ENCODE measurements at places on chromosomes 2 and 18. TPM values are rescaled to one million over a fixed set of nuclear protein-coding genes. Genes with fewer than 3 reads are reported as not detected.

Gene KCNS3
- not detected for total RNA-seq

DNA sequence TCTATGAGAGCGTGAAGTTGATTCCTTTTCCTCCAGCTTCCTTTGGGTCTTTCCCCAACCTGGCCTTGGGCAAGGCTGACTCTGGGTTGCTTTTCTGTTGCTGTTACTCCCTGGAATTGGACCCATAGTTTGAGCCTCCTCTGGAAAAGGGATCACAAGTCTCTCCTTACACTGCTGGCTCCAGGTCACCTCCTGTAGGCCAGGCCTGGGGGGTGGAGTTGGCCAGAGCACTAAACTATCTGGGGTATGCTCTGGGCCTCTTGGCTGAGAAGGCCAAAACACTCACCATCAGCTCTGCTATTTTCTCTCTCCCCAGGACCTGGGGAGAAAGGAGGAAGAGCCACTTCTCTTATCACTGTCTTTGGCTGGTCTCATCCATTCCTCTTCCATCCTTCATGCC is 56.5 kb upstream of the NCOA1 start:
- H3K27ac ChIP-seq, result no peak overlapping the region
- DNase-seq, result no peak
- no peaks in the 10 kb centered on the region for H3K4me1 ChIP-seq
- H3K36me3 ChIP-seq, result no peaks in the 10 kb centered on the region
- no peak overlapping the region for H3K4me3 ChIP-seq

DNA sequence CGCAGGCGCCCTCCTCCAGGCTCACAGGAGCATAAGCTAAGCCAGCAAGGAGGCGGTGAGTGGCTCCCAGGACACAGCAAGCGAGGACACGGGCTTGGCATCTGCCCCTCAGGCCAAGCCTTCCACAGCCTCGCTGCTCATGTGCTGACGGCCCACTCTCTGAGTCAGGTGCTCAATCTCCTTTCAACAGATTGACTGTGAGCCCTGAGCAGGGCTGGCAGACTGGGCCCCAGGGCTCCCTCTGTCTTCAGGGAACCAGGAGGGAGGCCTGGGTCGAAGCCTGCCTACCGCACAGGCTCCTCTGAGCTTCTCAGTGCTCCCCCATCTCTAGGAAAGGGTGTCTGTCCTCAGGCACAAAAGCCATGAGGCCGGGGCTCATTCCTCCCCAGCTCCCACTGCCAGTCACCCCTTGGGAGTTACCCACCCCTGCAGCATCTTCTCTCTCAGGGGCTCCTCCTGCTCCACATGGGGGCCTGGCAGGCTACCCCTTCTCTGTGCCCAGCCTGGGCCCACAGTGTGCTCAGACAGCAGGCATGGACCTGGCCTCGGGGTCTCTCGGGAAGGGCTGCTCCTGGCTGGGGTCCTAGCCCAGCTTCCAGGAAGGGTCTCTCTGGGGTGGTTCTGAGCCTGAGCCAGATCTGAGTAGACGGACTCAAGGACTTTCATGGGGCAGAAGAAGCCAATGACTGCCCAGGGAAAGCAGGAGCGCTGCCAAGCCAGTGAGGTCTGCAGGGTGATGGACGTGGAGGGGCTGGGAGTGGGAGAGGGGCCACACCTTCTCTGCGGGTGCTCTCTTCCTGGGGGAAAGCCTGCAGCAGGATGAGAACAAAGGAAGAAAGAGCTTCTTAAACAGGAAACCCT is 138.0 kb upstream of the GPC1 start:
- H3K36me3 ChIP-seq, result no peaks in the 10 kb centered on the region
- H3K4me1 ChIP-seq, result no peaks in the 10 kb centered on the region
- no peak overlapping the region for H3K27ac ChIP-seq
- no peaks in the 10 kb centered on the region for H3K27me3 ChIP-seq
- DNase-seq, result no peak

GRCh38 chr2:6111781-6112261 is 419.6 kb downstream of the SOX11 start:
- no peak overlapping the region for H3K27ac ChIP-seq
- DNase-seq, result no peak
- H3K36me3 ChIP-seq, result no peaks in the 10 kb centered on the region
- no peak overlapping the region for H3K4me3 ChIP-seq

DNA sequence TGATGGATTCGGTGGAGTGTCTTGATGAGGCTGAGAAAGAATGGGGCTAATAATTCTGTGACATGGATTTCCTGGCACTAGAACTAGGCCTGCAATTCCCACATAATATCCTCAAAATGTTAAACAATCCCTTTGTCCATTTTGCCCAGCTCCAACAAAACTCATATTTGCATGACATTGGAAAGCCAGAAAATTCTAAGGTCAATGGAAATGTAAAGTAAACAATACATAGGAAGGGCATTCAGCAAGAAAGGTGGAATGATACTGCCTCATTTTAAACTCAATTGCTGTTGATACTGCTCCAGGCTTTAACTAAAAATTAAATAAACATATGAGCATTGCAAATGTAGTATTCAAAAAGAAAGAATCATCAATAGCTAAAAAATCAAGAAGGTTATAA is 434.8 kb upstream of the SLC8A1 start:
- DNase-seq, result no peak
- no peaks in the 10 kb centered on the region for H3K4me1 ChIP-seq
- no peak overlapping the region for H3K27ac ChIP-seq

Gene CASP8
- 73.6 TPM for total RNA-seq

Gene WDR35
- 4.0 TPM for total RNA-seq

Gene PUS10
- total RNA-seq, result 8.8 TPM

- H3K27ac ChIP-seq, result no peak overlapping the region
- no peak for DNase-seq
Observed at GRCh38 chr2:99638791-99639190, 149.0 kb upstream of the REV1 start.

GRCh38 chr2:120955427-120955826 is 219.8 kb downstream of the GLI2 start:
- no peaks in the 10 kb centered on the region for H3K27me3 ChIP-seq
- no peaks in the 10 kb centered on the region for H3K4me1 ChIP-seq
- no peak overlapping the region for H3K4me3 ChIP-seq
- no peak overlapping the region for H3K27ac ChIP-seq
- no peaks in the 10 kb centered on the region for H3K36me3 ChIP-seq

Gene SPP2
- not detected for total RNA-seq

DNA sequence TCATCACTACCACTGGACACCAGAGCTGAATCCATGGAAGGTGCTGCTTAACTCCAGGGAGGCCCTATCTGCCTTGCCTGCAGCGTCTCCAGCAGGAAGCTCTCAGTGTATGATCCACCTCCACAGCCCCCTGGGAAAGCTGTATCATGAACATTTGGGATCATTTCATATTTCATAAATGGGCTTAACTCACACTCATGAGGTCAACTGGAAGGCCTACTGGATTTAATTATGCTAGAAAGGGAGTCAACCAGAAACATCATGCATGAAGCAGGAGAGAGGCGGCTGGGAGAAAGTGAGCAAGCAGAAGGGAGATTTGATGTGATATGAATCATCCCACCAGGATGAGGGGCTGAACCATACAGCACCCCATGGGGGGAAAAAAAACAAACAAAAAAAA is 537.7 kb downstream of the TNS1 start:
- no peaks in the 10 kb centered on the region for H3K36me3 ChIP-seq
- no peak overlapping the region for H3K4me3 ChIP-seq
- H3K4me1 ChIP-seq, result no peaks in the 10 kb centered on the region

GRCh38 chr2:45237128-45237527 is 227.9 kb upstream of the SIX2 start:
- no peak for DNase-seq
- H3K36me3 ChIP-seq, result no peaks in the 10 kb centered on the region
- peaks cover 21% of the 10 kb centered on the region for H3K27me3 ChIP-seq
- H3K27ac ChIP-seq, result no peak overlapping the region
- no peak overlapping the region for H3K4me3 ChIP-seq

DNA sequence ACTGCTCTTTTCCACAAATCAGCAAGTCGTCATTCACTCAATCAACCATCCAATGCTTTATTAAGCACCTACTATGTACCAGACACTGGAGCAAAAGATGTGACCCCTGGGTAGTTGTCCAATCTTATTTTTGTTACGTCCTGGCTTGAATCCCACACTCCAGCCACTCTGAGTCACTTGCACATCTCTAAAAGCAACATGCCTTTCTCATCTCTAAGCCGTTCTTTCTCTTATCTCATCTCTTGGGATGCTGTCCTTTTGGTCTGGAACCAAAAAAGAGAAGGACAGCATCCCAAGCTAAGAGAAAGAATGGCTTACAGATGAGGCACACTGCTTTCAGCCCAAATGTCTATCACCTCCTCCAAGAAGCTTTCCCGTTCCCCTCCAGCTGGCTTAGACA is 58.8 kb downstream of the RNF152 start:
- H3K4me3 ChIP-seq, result no peak overlapping the region
- no peak for DNase-seq
- peaks cover 18% of the 10 kb centered on the region for H3K4me1 ChIP-seq
- peaks cover 5% of the 10 kb centered on the region for H3K27me3 ChIP-seq
- no peaks in the 10 kb centered on the region for H3K36me3 ChIP-seq
- H3K27ac ChIP-seq, result no peak overlapping the region
